ENCODE measurements at places on chromosomes 3 and 15.

GRCh38 chr3:71964170-71964569 lies 179.2 kb upstream of the PROK2 start:
- no peak for DNase-seq

GRCh38 chr15:38549222-38549621 lies 15.4 kb downstream of the RASGRP1 start:
- peak; percentile 91 for DNase-seq

DNA sequence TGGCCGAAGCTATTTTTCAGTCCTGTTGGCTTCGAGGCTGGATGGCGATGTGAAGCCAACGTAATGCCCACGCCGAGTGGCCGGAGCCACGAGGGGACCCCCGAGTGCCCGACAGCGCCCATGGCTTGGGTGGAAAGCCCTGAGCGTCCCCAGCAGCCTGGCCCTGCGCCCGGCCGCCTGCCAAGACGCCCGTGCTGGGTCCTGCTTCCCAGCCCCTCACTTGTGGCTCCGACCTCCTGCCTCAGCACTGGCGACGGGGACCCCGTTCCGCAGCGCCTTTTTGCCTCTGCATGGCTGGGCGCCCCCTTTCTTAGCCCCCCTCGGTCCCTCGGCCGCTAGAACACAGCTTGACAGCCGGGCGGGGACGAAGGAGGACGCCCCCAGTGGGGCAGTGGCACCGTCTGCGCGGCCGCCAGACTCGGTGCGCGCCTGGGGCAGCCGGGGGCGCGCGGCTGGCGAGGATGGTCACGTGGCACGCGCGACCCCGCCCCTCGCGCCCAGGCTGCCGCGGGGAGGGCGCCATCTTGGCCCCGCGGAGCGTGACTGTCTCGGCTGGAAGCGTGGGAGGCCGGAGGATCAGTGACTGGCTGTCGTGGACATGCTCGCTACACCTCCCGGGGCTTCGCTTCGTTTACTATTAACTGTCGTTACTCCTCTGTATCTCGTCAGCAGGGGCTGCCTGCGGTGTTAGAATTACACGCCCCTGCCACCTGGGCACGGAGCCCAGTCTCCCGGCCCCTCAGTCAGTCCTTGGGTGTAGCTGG lies 626 bp upstream of the GPR176 start:
- peak; percentile 87 for DNase-seq

DNA sequence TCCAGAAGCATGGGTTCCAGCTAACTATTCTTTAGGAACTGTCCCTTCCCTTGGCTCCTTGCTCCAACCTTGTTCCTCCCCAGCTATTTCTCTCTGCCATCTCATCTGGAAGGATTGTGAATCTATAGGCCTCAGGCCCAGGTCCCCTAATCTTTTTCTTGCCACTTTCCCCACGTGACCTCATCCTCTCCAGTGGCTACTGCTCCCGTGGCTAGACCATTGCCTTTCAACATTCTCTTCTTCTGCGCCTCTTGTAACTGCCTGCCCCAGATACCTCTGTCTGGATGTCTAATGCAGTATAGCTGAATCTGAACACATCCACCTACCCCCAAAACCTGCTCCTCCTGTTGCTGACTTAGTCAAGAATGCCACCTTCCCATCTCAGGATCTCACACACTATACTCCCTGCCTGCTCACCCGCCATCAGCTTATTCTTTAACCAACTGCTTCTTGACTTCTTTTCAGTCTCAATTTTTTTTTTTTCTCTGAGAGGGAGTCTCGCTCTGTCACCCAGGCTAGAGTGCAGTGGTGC lies 5.2 kb downstream of the GPX1 start:
- DNase-seq = no peak

DNA sequence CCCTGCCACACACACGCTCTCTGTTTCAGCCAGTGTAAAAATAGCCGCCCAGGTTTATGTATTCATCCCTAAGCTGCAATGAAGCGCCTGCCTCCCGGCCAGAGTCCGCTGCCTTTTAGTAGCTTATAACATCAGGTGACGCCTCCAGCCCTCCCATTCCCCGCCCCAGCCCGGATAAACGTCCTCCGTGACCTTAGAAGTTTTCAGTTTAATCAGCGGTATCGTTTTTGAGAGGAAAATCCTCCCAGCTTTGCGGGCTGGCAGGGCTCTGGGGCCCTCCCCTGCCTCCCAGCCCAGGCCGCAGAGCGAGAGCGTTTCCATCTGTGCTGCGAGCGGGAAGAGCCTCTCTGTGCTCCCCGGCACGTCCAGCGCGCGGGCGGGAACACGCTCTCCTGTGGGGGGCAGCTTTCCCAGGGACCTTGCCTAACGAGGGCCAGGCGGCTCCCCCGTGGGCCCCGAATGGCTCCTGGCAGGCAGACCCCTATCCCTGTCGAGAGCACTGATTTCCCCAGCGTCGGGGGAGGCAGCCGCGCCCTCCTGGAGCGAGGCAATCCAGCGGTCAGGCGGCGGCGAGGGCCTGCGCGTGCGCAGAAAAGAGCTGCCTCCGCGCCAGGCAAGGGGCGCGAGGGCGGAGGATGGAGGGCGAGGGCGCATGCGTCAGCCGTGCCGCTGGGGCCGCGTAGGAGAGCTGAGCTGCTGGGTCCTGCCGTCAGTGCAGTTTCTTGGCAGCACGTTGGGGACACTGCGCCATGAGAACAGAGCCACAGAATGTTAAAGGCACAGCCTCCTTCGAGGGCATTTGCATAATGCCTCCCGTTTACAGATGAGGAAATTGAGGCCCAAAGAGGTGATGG lies 71.1 kb downstream of the CCNL1 start:
- peak; percentile 92 for DNase-seq

DNA sequence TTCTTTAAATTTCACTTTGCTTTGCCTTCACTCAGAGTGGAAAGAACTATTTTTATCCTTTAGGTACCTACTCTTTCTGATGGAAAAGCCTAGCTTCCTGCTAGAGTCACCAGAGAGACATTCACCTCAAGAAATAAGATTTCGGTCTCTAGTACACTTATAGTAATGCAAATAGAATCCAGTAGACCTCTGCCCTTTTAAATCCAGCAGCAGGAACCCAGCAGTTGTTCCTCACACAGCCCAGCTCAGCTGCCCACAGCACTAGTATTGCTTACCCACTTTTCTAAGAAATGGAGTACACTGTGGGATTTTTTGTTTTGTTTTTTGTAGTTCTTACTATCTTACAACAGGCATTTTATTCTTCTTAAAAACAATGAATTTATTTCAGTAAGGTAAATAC lies 497.0 kb upstream of the CCDC54 start:
- no peak for DNase-seq

GRCh38 chr3:126117212-126117611 lies 33.3 kb upstream of the SLC41A3 start:
- DNase-seq = no peak
